ENCODE measurements at places on chromosomes 12 and 14.

GRCh38 chr14:95388699-95389098, 69.0 kb upstream of the CLMN start:
- no peak for DNase-seq

- no peak for DNase-seq
These were observed 1433.2 kb downstream of the LRFN5 start for GRCh38 chr14:43039881-43040280.

GRCh38 chr14:83071888-83072501, 1538.3 kb upstream of the SEL1L start:
- peak; percentile 19 for DNase-seq

DNA sequence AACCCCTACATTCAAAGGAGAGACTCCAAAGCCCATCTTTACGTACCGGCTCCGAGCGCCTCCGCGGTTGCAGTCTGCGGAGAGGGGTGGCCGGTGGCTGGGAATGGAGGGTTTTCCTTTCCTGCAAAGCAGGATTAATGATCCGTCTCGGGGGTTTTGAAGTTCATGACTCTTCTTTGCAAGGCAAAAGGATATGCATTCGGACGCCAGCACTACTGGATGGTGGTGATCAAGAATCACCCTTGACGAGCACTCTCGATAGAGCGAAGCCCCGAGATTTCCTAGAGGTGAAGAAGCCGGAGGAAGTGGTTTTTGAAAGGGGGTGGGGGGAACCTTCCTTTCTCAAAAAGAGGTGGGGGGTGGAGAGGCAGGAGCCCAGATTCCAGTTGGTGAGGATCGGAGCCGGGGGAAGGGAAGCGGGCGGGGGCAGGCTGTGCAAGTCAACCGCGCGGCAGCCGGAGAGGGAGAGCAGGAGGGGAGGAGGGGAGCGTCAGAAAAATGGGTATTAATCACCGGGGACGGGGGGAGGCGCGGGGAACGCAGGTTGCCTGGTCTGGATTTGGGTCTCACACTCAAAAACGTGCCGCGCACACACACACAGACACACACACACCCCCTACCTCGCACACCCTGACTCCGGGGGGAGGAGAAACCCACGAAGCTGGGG, at the start of gene GRIN2B:
Gene GRIN2B (minus strand): TSS at position 307 of the 667 bp plus-strand sequence. CDS start 115,394 bp downstream, outside the sequence.
- DNase-seq: no peak

GRCh38 chr12:50647031-50647430, 116.9 kb upstream of the ATF1 start:
- no peak for DNase-seq

DNA sequence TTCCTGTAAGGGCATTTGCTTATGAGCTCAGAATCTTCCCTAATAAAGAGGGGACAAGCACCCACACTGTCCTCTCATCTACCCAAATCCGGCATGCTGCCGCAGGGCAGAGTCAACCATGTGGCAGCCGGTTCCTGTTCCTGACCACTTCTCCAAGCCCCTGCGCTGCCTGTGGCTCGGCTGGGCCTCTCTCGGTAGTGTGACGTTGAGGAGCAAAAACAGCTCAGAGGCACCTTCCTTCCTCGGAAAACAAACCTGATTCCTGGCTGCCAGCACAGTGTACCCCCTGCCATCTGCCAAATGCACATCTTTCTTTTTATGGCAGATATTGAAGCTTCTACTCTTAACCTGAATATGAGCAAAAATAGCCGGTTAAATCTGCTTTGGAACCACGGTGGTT, 50.5 kb downstream of the CFAP251 start:
- peak; percentile 74 for DNase-seq

GRCh38 chr12:10701843-10702242, 21.3 kb downstream of the YBX3 start:
- no peak for DNase-seq

- DNase-seq: no peak
These were observed 47.6 kb upstream of the RBM19 start for GRCh38 chr12:114013575-114014345.

- no peak for DNase-seq
These were observed 1.9 kb downstream of the LYZ start for GRCh38 chr12:69350002-69350626.

DNA sequence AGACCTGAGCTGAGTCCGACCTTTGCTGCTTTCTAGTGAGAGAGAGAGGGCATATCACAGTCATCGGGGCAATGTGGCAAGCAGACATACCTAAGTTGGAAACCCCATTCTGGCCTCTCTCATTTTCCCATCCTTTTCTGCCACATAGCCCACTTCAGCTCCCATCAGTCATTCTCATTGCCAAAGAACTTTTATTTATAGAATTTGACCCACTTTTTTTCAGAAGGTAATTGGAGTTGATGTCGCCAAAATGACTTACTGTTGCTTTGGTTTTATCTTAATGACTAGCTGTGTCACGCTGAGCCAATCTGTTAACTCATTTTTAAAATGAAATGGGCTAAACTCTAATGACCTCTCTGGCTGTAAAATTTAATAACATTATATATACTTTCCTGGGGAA, 63.9 kb upstream of the RMST start:
- DNase-seq: no peak

- DNase-seq: no peak
These were observed 135.7 kb downstream of the RPAP3 start for GRCh38 chr12:47570151-47570550.

DNA sequence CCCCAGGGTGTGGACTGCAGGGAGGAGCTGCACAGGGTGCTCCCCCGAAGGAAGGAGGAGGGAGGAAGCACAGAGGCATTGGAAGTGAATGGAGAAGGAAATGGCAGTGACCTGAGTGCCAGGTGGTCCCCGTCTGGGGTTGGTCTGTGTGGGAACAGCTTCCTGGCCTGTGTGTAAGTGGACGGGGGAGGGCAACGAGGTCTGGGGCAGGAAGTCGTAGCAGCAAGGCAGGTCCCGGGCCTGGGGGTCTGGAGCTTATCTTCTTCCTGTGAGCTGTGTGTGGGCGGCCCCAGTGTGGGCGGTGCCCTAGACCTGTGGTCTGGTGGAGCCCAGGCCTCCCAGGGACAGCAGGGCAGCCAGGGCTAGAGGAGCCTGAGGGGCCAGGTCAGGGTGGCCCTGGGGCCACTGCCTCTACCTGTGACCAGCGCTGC, 382.1 kb downstream of the TMEM121 start:
- DNase-seq: no peak

- DNase-seq: no peak
These were observed 116.6 kb downstream of the GCH1 start for GRCh38 chr14:54785778-54786770.

- no peak for DNase-seq
These were observed 31.3 kb upstream of the PSEN1 start for GRCh38 chr14:73105050-73105449.

DNA sequence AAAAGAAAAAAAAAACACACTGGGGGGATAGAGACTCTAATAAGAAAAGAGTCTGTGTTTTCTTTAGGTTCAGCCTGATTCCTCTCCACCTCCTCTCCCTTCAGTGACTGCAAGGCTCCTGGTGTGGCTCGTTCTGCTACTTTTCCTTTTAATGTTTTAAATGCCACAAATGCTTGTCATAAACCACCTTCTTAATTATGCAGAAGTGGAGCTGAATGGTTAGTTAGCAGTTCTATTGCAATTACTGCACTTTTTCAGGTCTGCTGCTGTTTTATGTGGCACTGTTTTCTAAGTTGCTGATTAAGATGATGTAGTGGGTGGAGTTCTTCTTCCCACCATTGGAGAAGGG, 878.1 kb downstream of the DIO2 start:
- no peak for DNase-seq

DNA sequence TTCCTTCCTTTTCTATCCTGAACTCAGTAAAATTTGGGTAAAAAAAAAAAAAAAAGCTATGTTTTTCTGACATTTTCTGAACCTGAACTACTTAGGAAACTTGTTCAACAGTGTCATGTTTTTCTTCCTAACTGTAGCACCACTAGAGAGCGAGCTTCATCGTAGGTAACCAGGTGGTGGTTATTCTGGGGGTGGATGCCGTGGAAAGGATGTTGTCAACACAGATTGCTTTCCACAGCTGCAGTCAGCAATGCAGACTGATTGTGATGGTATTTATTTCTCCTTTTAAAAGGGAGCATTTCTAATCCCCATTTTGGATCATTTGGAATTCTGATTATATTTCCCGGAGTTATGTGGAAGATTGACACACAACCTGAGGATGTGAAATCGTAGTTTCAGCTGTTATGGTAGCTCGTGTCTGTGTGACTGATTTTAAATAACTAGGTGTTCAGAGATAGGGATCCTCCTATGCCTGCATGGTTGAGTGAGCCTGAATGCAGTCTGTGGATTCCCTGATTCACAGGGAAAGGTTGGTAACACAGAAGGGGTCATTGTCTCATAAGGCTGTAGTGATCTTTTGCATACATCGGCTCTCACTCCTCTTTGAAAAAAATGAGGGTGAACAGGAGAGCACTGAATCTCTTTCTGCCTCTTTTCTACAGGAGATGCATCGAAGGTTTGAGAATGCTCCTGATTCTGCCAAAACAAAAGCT, 113.2 kb downstream of the ERC1 start:
- no peak for DNase-seq

Measured in inflammatory macrophage (primary cell).